ENCODE measurements at places on chromosomes 7 and 10.

- DNase-seq, result no peak
Observed at GRCh38 chr10:3090914-3091787, 23.8 kb downstream of the PFKP start.

DNA sequence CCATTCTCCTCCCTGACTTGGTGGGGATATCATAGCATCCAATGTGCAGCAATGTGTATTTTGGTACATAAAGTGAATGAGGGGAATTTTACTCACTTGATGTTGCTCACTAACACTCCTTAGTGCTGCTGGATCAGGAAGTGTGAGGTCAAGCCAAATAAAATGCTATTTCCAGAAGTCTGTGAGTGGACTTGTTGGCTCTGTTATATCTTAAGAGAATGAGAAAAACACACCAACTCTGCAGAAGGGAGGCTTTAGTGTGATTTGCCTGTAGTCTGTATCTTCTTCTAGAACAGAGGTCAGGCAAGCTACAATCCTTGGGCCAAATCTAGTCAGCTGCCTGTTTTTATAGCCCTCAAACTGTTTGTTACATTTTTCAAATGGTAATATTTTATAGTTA, 154.3 kb downstream of the POLR1F start:
- DNase-seq, result no peak

- DNase-seq, result no peak
Observed at GRCh38 chr10:30540276-30540675, 89.3 kb downstream of the LYZL2 start.

- DNase-seq, result no peak
Observed at GRCh38 chr10:76711222-76711997, 926.2 kb downstream of the KCNMA1 start.

DNA sequence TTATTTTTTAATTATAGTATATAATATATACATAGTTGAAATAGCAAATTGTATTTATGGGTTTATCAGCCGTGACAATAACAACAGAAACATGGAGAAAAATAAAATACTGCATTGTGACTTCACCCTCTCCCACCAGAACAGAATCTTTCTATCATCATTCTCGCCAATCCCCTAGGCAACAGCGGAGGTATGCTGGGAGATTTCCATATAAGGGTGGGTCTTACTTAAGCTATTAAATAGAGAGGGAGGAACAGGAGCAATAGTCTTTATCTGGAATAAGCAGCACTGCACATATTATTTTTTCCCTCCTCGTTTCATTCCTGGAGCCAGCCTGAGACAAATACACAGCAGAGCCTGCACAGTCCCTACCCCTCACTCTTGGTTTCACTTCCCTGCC, 1214.9 kb downstream of the XPNPEP1 start:
- no peak for DNase-seq

DNA sequence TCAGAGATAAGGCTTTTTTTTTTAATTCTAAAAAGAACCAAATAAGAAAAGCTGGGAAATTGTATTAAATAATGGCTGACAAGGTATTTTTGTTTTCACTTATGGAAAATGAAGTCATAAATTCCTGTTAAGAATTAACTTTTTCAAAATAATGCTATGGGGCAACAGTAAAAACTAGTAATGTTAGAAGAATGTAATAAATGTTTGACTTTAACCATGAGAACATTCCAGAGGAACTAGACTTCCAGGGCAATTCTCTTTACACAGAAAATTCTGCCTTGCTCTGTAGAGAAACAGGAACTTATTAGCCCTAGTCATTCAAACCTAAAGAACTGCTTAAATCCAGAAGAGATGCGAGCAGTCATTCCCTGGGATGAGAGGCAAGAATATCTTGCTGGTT, 571.1 kb downstream of the IPMK start:
- DNase-seq, result no peak

DNA sequence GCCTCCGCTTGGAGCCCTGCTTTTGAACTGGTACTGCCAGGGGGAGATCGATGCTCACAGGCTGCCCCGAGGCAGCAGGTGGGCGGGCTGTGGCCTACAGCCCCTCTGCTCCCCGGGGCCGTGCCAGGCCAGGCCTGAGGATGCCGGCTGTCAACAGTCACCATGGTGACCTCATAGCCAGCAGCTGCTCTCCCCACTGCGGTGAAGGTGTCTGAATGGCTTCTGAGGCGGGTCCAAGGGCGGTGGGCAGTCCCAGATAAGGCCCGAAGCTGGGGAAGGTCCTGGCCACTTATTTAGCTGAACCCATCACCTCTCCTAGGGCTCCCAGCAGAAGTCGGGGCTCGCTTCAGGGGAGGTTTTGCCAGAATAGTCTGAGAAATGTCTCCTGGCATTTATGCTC, 179.3 kb downstream of the ARHGAP12 start:
- no peak for DNase-seq

Measured in Karpas-422 (cell line).